ENCODE measurements at places on chromosomes 5 and 9.

- DNase-seq = no peak
These were observed 7.0 kb downstream of the LNPEP start for GRCh38 chr5:96942911-96943310.

- no peak for DNase-seq
These were observed 7.2 kb upstream of the ADRA1B start for GRCh38 chr5:159909126-159909525.

DNA sequence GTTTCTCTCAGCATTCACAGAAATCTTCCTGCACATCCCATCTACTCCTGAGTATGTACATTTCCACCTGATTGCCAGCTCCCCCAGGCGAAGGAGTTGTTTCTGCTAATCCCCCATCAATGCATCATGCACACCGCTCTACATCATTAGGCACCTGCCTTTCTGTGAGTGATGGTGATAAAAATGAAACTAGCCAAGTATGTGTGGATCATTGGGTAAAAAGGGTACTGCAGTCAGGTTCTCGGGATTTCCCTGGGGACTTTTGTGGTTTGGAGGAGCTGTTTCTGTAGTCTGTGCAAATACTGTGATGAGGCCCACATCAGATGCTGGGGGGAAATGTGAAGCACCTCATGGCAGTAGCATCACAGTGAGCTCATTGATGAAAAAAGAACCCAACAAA lies 30.4 kb downstream of the CAMK4 start:
- peak; percentile 81 for DNase-seq

DNA sequence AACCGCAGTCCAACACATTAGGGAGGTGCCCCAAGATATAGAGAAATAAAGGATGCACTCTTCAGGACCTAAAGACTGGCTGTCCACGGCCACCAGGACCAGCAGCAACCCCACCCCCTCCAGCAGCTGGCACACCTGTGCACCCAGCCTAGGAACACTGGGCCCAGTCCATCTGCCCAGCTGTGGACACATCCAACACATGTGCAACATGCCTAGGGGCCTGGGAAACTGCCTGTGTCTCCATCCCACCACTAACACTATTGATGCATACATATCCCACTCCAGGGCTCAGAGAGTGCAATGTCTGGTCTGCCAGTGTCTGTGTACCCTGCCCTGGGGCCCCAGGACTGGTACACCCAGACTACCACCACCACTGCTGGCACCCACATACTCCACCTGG lies 1781.3 kb downstream of the MAT2B start:
- DNase-seq = no peak

- DNase-seq = no peak
These were observed 450.5 kb downstream of the ELAVL2 start for GRCh38 chr9:23375511-23375910.

DNA sequence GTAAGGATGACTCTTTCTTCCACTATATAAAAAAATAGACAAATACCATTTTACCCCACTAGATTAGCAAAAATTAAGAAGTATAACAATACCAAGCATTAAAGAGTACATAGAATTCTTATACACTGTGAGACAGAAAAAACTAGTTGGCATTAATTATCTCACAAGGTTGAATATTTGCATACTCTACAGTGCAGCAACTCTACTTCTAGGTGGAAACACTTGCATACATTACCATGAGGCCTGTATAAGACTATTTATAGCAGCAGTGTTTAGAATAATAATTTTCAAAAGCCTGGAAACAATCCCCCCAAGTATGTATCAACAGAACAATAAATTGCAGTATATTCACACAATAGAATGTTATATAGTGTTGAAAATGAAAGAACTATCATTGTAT lies 19.0 kb upstream of the PURA start:
- DNase-seq = no peak

DNA sequence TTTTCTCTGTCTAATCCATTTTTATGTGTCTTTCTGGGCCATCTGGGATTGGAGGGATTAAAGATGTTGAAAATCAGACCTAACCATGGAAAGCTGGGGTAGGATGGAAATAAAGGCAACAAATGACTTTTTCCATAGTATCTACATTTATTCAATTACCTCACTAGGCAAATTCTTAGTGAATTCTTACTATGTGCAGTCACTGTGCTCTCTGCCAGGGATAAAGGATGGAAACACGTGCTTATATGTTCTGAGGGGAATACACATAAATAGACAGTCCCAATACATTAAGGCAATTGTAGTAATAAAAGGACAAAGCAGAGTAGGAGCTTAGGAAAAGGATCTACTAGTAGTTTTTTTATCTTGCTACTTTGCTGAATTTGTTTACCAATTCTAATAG lies 214.2 kb downstream of the PRR16 start:
- no peak for DNase-seq

Measured in activated naive CD4-positive, alpha-beta T cell treated with Interleukin-2 at 50 U/mL for 16 hours (primary cell).